T-cell (primary cell): ENCODE measurements at places on chromosomes 1 and 21.

DNA sequence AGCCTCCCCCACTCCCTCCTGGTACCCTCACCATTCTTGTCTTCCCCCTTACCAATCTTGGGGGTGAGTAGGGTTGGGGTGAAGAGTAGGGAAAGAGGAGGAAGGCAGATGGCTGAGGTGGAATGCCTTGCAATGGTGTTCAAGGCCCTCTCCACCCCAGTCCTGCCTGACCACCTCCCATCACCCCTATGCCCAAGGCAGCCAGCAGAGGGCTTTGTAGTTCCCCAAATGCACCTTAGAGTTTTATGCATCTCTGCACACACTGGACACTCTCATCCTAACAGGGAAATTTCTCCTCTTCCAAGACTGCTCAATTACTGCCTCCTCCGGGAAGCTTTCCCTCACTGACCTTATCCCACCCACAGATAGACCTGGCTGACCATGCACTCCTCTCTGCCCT, 15.4 kb downstream of the KIF17 start:
- no peaks in the 10 kb centered on the region for H3K36me3 ChIP-seq

- H3K27ac ChIP-seq: no peak overlapping the region
- H3K4me3 ChIP-seq: no peak overlapping the region
- H3K27me3 ChIP-seq: no peaks in the 10 kb centered on the region
Observed at GRCh38 chr1:82690411-82690810, 889.7 kb downstream of the ADGRL2 start.

GRCh38 chr1:150456146-150456647, 31.0 kb upstream of the TARS2 start:
- no peaks in the 10 kb centered on the region for H3K27me3 ChIP-seq
- no peak overlapping the region for H3K27ac ChIP-seq
- no peaks in the 10 kb centered on the region for H3K4me1 ChIP-seq
- H3K36me3 ChIP-seq: peaks cover 6% of the 10 kb centered on the region
- no peak for DNase-seq

- no peak overlapping the region for H3K4me3 ChIP-seq
- DNase-seq: no peak
Observed at GRCh38 chr1:203655671-203656070, 29.0 kb downstream of the ATP2B4 start.

GRCh38 chr1:178011465-178011828, 41.6 kb upstream of the SEC16B start:
- H3K36me3 ChIP-seq: no peaks in the 10 kb centered on the region
- no peak overlapping the region for H3K4me3 ChIP-seq
- no peaks in the 10 kb centered on the region for H3K27me3 ChIP-seq
- H3K4me1 ChIP-seq: no peaks in the 10 kb centered on the region
- no peak overlapping the region for H3K27ac ChIP-seq

GRCh38 chr1:155424091-155424490, 103.4 kb downstream of the RUSC1 start:
- H3K27me3 ChIP-seq: no peaks in the 10 kb centered on the region
- no peak overlapping the region for H3K27ac ChIP-seq

GRCh38 chr1:31607360-31607759, 10.1 kb upstream of the HCRTR1 start:
- H3K4me1 ChIP-seq: no peaks in the 10 kb centered on the region
- H3K36me3 ChIP-seq: no peaks in the 10 kb centered on the region
- no peak overlapping the region for H3K4me3 ChIP-seq
- DNase-seq: no peak
- no peak overlapping the region for H3K27ac ChIP-seq

DNA sequence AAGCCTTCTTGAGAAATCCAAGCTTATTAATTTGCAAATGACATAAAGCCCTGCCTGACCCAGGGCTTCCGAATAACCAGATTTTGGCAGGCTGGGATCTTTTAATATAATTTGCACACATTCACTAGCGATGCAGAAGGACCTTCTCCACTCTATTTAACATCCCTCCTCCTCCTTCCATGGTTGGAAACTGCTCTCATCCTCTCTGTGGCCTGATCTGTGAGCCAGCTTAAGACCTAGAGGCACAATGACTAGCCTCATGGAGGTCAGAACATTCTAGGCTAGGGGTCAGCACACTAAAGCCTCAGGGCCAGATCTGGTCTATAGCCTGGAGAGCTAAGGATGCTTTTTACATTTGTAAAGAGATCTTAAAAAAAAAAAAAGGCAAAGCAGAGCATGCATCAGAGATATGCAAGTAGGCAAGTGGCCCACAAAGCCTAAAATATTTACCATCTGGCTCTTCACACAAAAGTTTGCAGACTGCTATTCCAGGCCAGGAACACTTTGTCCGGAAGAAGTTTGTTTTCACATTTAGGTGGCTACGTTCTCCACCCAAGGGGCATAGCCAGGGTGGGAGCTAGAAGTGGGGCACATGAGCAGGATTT, 138.2 kb upstream of the HMGB4 start:
- H3K27ac ChIP-seq: no peak overlapping the region
- H3K36me3 ChIP-seq: no peaks in the 10 kb centered on the region
- no peak for DNase-seq
- no peaks in the 10 kb centered on the region for H3K27me3 ChIP-seq
- no peaks in the 10 kb centered on the region for H3K4me1 ChIP-seq

DNA sequence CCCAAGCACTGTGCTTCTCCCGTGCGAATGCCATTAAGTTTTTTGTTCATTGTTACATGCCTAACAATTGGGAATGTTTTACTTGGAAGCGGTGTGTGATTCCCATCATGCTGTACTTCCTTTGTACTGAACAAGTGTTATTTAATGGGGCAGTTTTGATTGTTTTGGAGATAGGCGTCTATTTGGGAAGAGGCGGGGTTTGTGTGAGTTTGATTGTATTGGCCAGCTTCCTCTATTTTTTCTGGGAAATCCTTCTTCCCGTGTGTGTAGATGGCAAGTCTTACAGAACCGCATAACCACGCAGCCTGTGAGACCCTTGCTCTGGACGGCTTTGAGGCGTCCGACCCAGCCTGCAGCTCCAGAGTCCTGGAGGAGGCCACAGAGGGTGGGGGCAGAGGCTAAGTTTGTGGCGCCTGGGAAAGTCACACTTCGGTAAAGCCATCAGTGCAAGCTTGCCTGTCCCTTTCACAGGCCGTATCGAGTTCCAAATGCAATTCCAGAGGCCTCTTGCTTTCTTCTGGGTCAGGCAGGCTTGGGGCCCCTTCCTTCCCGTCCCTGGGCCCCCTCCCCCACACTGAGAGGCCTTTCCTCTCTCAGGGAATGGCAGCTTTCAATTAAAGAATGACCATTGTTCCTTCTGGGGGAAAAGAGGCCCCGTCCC, 210.3 kb downstream of the TOMM20 start:
- DNase-seq: no peak
- no peaks in the 10 kb centered on the region for H3K36me3 ChIP-seq
- H3K27me3 ChIP-seq: peaks cover 3% of the 10 kb centered on the region
- no peak overlapping the region for H3K27ac ChIP-seq

GRCh38 chr1:234564035-234565029, 45.6 kb downstream of the IRF2BP2 start:
- DNase-seq: no peak
- peaks cover 3% of the 10 kb centered on the region for H3K27me3 ChIP-seq
- H3K27ac ChIP-seq: no peak overlapping the region
- H3K4me1 ChIP-seq: no peaks in the 10 kb centered on the region
- no peak overlapping the region for H3K4me3 ChIP-seq
- H3K36me3 ChIP-seq: no peaks in the 10 kb centered on the region

- no peak for DNase-seq
- no peaks in the 10 kb centered on the region for H3K27me3 ChIP-seq
- no peaks in the 10 kb centered on the region for H3K4me1 ChIP-seq
- H3K36me3 ChIP-seq: no peaks in the 10 kb centered on the region
- no peak overlapping the region for H3K27ac ChIP-seq
Observed at GRCh38 chr1:88003255-88003654, 674.6 kb downstream of the LMO4 start.

- H3K27me3 ChIP-seq: no peaks in the 10 kb centered on the region
- no peak within 1 kb of the TSS for H3K27ac ChIP-seq
- no peak within 1 kb of the TSS for H3K4me3 ChIP-seq
- H3K36me3 ChIP-seq: no peaks in the 10 kb centered on the region
- no peaks in the 10 kb centered on the region for H3K4me1 ChIP-seq
Observed at GRCh38 chr1:38941527-38942019, at the start of gene RHBDL2. TSS of gene RHBDL2 (minus strand) at chr1:38941830. CDS start at chr1:38919212, 22,618 bp downstream.

GRCh38 chr1:207248544-207249198, 72.8 kb upstream of the CD55 start:
- no peaks in the 10 kb centered on the region for H3K27me3 ChIP-seq
- no peaks in the 10 kb centered on the region for H3K36me3 ChIP-seq
- H3K4me1 ChIP-seq: no peaks in the 10 kb centered on the region
- no peak overlapping the region for H3K4me3 ChIP-seq

GRCh38 chr1:23188434-23188884, 19.8 kb upstream of the LUZP1 start:
- H3K27ac ChIP-seq: no peak overlapping the region
- peaks cover 8% of the 10 kb centered on the region for H3K4me1 ChIP-seq
- H3K27me3 ChIP-seq: peaks cover 5% of the 10 kb centered on the region
- no peak overlapping the region for H3K4me3 ChIP-seq
- DNase-seq: no peak
- no peaks in the 10 kb centered on the region for H3K36me3 ChIP-seq

GRCh38 chr1:76668046-76668445, 199.2 kb upstream of the ST6GALNAC5 start:
- no peaks in the 10 kb centered on the region for H3K4me1 ChIP-seq
- no peak overlapping the region for H3K27ac ChIP-seq
- H3K36me3 ChIP-seq: no peaks in the 10 kb centered on the region
- H3K4me3 ChIP-seq: no peak overlapping the region
- H3K27me3 ChIP-seq: no peaks in the 10 kb centered on the region

GRCh38 chr1:199172171-199173124, 533.6 kb downstream of the PTPRC start:
- no peaks in the 10 kb centered on the region for H3K36me3 ChIP-seq
- H3K27me3 ChIP-seq: no peaks in the 10 kb centered on the region
- no peak for DNase-seq

- H3K4me1 ChIP-seq: no peaks in the 10 kb centered on the region
- DNase-seq: no peak
- no peak overlapping the region for H3K4me3 ChIP-seq
- no peaks in the 10 kb centered on the region for H3K36me3 ChIP-seq
- H3K27ac ChIP-seq: no peak overlapping the region
- H3K27me3 ChIP-seq: peaks cover 27% of the 10 kb centered on the region
Observed at GRCh38 chr1:12049616-12050015, 13.5 kb upstream of the TNFRSF8 start.

DNA sequence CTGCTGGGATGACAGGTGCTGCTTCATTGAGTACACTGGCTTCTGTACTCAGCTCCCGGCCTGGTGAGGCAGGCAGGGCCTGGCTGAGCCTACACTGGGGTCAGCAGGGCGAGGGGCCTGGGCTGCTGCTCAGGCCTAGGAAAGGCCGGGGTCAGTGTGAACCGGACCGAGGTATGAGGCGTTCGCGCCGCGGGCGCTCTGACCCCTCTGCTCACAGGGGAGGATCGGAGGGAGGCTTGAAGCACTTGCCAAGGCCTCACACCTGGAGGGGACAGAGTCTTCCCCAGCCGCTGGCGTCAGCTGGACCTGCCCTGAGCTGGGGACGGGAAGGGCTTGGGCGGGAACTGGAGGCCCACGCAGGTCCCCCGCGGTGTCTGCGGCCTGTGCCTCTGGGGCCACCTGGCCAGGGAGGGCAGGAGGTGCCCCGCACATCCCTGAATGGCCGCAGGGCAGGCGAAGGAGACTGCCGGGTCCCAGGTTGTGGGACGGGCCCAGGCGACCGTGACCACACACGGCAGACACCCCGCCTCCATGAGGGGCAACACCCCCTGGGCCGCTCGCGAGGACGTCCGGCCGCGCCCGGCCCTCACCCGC, 466 bp downstream of the PEX10 start:
- peaks cover 23% of the 10 kb centered on the region for H3K4me1 ChIP-seq
- H3K27me3 ChIP-seq: no peaks in the 10 kb centered on the region
- H3K27ac ChIP-seq: peak overlapping the region; percentile 64
- DNase-seq: no peak
- H3K36me3 ChIP-seq: peaks cover 20% of the 10 kb centered on the region

GRCh38 chr1:84686223-84686622, 4.0 kb downstream of the SSX2IP start:
- peaks cover 14% of the 10 kb centered on the region for H3K4me1 ChIP-seq
- DNase-seq: no peak
- H3K4me3 ChIP-seq: no peak overlapping the region
- H3K27ac ChIP-seq: no peak overlapping the region
- no peaks in the 10 kb centered on the region for H3K36me3 ChIP-seq

GRCh38 chr21:45970674-45971615, 10.6 kb upstream of the COL6A1 start:
- H3K4me3 ChIP-seq: no peak overlapping the region
- no peak overlapping the region for H3K27ac ChIP-seq
- no peaks in the 10 kb centered on the region for H3K27me3 ChIP-seq

DNA sequence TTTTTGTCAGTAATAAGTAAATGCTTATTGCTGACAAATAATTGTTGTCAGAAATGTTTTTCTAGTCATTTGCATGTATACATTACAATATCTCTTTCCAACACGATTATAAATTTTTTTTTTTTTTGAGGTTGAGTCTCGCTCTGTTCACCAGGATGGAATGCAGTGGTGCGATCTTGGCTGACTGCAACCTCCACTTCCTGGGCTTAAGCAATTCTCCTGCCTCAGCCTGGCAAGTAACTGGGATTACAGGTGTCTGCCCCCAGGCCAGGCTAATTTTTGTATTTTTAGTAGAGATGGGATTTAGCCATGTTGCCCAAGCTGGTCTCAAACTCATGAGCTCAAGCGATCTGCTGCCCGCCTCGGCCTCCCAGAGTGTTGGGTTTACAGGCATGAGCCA, 72.0 kb upstream of the ATF3 start:
- H3K4me3 ChIP-seq: no peak overlapping the region
- DNase-seq: no peak
- H3K27me3 ChIP-seq: no peaks in the 10 kb centered on the region
- H3K36me3 ChIP-seq: no peaks in the 10 kb centered on the region

GRCh38 chr21:37904856-37905255, 11.4 kb downstream of the KCNJ6 start:
- H3K4me1 ChIP-seq: no peaks in the 10 kb centered on the region
- DNase-seq: no peak
- H3K36me3 ChIP-seq: no peaks in the 10 kb centered on the region

DNA sequence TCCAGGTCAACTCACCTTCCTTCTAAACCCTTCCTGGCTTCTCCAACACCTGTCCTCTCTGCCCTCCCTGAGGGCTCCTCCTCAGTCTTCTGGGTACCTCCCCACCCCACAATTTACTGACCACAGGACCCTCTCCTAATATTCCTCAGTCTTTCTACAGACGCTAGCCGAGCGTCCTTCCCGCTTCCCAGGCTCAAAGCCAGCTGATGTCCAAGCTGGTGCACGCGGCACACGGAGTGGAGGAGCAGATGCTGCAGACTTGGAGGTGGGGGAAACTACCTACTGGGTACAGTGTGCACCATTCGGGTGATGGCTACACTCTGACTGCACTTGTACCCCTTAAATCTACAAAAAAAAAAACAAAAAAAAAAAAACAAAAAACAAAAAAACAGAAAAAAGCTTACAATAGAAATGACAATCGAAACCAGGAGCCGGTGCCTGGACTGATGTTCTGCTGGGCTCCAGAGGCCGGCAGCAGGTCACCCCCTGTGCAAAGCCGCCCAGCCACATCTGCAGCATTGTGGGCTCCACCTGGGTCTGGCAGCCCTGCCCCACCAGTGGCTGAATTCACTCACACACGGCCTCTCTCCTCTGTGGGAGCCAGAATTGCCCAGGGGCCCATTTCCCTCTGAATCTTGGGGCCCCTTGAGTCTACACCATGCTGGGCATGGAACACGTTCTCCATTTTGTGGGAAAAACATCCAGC, 7.0 kb downstream of the TRIM11 start:
- H3K36me3 ChIP-seq: peaks cover 83% of the 10 kb centered on the region
- DNase-seq: no peak
- no peak overlapping the region for H3K27ac ChIP-seq
- H3K27me3 ChIP-seq: no peaks in the 10 kb centered on the region
- H3K4me3 ChIP-seq: no peak overlapping the region
